NCI-H187 treated with DMSO at 0.1 percent for 48 hours (cell line): ENCODE measurements at places on chromosomes 3 and 15.

DNA sequence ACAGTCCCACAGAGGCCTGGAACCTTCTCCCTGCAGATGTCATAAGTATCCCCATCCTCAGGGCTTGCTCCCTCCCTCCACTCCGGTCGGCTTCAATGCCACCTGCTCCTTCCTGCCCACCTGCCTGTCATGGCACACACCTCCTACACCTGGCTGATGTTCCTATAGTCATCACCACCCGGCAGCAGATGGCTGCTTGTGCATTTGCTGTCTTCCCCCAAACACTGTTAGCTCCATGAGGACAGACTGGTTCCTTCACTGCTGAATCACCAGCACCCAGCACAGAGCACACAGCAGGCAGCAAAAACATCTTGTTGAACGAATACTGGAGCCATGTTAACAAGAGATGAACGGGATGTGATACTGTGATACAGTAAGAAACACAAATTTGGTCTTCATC lies 14.8 kb downstream of the TARS3 start:
- DNase-seq = no peak

- no peak for DNase-seq
Observed at GRCh38 chr15:76465728-76466127, 129.2 kb downstream of the ISL2 start.

DNA sequence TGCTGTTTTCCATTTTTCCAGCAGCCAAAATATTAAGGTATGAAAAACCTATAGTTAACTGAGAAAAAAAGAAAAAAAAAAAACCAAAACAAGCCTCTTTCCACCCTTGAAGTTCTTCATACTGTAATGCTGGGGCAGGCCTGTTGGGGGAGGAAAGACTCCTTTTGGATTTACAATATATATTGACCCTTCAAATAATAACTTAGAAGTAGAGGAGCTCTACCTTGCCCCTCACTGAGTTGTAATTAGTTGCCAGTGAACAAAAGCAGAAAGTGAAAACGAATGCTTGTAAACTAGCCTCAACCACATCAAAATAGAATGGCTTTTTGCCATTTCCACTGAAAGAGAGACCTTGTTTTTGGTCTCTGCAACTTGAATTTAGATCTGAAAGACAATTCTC lies 326.6 kb downstream of the NR2F2 start:
- DNase-seq = no peak

DNA sequence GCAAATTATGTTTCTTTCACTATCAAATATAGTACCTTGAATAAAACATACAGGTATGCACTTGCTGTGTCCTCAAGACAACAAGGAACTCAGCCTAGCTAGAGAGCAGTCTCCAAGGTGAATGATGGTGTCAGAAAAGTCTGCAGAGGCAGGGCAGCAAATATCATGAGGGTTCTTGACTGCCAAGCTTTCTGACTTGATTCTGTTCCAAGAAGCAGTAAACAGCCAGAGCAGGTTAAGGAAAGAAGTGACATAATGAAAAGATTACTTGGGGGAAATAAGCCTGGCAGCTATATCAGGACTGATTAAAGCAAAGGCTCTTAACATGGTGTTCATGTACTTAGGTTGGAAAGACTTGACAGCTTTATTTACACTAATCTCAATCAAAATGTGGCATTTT lies 192.2 kb upstream of the GADL1 start:
- DNase-seq = no peak

DNA sequence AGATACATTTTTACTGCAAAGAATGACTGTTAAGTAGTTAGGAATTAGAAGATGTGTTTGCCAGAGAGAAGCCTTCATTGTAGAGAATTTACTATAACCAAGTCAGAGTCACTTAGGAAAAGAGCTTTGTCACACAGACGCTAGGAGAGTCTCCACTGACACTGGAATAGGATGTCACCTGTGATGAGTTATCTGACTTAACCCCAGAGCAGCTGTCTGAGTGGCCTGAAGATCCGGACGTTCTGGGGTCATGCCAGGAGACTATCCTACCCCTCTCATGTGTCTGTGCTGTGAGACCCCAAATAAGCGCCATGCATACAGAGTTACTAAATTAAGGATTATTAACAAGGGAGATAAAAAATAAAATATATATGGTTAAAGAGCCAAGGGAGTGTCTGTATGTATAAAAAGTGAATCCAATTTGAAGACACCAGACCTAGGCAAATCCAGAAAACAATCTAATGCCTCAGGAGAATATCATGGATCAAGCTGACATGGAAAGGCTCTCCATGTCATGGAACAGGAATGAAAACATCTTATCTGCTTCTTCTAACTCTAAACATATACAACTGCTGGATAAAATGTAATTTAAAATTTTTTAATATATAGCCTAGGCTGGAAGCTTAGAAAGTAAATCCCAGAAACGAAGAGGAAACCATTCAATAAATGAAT lies 43.5 kb downstream of the ITGB5 start:
- no peak for DNase-seq

DNA sequence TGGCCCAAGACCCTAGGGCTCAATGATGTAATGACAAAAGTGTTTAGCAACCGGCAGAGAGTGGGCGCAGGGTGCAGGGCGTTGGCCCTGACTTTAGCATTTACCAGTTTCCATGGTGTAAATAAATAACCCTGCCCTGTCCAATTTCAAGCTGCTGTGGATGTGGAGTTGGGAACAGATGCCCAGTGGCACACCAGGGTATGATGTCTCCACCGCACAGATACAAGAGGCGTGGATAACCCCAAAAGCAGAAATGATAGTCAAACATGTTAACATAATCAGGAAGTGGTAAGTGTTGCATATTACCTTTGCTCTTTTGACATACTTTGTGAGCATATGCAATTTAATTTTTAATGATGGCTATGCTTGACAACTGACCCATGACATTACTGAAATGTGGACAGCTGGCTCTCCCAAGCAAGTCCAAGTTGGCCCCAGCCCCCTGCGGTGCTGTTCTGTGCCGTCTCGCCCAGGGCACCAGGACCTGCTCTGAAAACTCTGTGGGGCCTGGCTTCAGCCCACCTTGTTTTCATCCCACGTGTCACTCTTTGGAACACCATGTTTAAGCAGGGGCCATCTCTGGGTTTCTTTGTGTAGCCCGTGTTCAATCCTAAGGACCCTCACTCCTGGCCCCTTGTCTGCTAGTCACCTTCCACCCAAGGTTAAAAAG lies 10.8 kb upstream of the ANPEP start:
- DNase-seq = no peak

DNA sequence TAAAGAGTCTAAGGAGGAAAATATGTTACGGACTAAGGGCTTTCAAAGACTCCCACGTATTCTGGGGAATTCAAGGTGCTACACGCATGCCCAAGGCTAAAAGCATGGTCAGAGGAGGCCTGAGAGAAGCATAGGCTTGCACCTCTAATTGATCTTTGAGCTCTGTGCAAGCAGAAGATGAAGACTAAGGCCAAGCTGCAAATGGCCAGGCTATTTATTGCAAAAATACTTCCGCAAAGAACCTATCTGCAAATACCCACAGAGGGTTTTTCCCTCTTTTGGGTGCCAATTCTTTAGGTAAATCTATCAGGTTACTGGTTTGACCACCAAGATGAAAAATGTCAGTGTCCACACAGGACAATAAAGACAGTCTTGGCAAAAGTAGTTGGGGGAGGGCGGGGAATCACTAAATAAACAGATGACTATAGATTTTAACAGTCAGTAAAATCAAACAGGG lies 119.5 kb downstream of the STAG1 start:
- DNase-seq = no peak

GRCh38 chr3:195034101-195034500 lies 236.9 kb downstream of the XXYLT1 start:
- DNase-seq = no peak

DNA sequence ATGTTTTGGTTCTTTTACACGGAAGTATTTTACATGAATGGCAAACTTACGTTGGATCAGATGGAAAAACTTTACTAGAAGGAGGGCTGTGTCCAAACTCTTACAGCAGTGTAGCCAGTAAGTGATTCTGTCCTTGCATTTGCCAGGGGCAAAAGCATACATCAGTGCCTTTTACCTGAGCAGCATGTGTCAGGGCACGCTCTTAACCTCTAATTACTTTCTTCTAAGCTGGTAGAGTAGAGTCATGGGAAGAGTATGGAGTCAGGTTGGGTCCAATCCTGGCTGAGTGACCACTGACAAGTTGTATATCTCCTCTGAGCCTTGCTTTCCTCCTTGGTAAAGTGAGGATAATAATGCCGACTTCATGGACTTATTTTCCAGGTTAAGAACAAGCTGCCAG lies 47.1 kb downstream of the RYR3 start:
- DNase-seq = no peak

DNA sequence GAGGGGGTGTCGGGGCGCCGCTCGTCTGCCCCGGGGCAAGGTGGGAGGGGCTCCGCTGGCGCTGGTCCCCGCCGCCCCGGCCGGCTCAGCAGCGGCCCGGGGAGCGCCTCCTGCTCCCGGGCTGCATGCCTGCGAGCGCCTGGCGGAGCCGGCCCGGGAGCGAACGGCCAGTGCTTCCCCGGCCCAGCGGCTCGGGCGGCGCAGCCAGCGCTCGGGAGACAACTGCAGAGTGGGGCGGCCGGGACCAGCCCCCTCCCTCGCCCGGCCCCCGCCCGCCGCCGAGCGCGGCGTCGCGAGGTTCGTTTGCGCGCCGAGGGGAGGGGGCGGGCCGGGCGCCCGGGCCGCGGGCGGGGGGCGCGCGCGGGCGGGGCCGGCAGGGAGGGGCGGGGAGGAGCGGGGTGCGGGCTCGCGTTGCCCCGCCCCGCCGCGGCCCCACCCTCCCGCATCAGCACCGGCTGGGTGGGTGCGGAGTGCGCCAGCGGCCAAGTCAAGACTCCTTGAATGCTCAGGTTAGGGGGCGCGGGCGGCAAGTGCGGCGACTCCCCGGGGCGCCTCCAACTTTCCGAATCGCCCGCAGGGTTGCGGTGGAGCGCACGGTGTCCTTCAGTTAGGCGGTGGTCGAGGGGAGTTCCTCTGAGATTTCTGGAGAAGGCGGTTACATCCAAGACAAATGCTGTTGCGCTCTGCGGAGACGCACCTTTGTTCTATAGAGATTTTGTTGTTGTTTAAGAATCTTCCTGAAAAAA lies at the start of gene RGMA:
Gene RGMA, minus strand, starts transcription at position 231 of the 746 bp plus-strand sequence. CDS start 279 bp downstream, outside the sequence.
- no peak for DNase-seq

GRCh38 chr3:135238871-135239614 lies 444.0 kb downstream of the EPHB1 start:
- no peak for DNase-seq

DNA sequence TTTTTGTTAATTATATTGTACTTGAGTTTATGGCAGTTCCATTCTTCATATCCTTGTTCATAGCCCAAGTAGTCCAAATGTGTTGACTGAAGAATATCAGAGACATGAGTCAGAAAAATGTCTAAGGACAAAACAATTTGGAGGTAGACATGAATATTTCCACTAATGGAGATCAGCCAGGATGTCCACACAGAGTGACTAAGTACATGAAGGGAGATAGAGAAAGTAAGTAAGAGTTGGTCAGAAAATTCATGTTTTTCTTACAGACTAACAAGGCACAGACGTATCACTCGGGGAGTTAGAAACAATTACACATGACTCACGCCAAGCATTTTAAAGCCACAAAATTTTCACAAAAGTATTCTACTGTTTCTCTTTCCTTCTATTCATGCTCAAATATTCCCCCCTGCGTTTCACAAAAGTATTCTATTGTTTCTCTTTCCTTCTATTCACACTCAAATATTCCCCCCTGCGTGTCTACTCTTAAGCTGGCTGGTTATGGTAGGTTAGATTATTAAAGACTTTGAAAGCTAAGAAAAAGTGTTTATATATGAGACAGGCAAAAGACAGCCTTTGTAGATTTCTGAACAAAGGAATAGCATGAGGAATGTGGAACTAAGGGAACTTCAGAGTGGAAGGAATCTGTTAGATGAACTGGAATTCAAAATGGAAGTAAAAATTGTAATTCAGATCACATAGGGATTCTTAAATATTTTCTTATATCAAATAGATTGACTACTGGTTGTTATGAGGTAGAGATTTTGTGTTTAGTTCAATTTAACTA lies 648.7 kb upstream of the CCDC54 start:
- no peak for DNase-seq

DNA sequence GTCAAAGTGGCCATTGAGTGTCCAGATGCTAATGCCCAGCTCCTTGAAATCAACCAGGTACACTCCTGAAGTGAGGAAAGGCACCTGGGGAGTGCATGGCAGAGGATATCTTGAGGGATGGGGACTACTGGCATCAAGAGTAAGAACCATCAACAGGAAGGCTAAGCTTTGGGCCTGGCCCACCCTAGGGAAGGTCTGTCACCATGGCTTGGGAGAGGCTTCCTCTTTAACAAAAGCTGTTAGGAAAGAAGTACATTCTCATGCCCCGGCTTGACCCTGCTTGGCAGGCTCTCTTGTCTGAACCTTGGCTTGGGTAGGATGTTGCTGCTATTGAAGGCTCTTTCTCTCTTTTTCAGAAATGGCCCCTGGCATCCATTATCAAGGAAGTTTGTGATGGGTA lies 43.7 kb upstream of the TUBGCP5 start:
- DNase-seq = no peak

DNA sequence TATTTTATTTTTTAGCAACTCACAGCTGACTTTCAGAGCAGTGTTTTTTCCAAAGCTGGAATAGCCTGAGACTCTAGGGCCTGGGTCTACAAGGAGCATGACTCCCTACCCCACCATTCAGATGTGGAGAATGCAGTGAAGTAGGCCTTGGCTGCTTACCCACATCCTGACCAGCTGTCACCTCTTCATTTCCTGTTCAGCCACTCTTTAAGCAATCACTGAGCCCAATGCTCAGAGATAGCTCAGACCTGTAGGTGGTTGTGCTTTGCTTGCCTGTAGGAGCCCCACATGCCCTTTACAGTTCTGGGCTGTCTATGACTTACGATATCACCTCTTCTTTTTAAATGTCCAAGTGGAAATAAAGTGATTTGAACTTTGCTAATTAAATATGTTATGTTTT lies 148.1 kb downstream of the NEK11 start:
- DNase-seq = no peak

- no peak for DNase-seq
Observed at GRCh38 chr3:112619295-112619694, 21.6 kb downstream of the CCDC80 start.

DNA sequence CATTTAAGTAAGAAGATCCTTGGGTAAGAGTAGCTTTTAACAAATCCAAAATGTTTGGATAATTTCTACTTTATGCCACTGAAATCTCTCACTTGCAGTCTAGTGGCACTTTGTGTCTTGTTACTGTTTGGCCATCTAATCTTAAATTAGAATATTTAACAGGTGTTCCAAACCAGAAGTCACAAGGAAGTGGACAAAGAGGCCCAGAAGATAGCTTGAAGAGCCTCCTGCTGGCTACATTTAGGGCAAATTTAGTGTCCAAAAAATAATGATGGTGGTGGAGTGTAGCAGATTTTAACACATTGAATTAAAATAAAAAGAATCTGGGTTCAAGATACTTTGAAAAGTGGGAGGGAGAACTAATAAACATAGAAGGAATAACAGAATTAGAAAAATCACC lies 172.2 kb downstream of the GHSR start:
- DNase-seq = no peak

DNA sequence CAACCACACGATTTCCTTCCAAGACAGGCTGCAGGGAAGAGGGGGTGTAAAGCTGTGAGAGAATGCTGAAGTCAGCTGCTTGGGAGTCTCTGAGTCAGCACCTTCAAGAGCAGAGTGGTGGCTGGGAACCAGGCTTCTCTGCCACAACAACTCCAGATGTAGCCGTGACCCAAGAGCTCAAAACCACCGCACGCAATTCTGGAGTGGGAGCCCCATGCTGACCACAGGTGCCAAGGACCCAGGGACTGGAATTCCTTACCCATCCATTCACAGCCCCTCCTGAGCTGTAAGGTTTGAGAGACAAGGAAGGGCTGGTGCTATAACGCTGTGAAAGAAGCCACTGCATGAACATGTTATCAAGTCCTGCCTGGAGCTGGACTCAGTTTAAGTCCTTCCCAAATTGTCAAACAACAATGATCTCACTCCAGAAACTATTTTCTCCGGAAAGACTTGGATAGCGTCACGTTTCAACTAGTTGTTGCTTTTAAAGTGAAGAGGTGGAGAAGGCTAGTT lies 61.4 kb downstream of the UMPS start:
- no peak for DNase-seq
